ENCODE measurements at places on chromosomes 7 and 10. TPM values are rescaled to one million over a fixed set of nuclear protein-coding genes. Genes with fewer than 3 reads are reported as not detected.

The EBF3 gene
- not detected for total RNA-seq

DNA sequence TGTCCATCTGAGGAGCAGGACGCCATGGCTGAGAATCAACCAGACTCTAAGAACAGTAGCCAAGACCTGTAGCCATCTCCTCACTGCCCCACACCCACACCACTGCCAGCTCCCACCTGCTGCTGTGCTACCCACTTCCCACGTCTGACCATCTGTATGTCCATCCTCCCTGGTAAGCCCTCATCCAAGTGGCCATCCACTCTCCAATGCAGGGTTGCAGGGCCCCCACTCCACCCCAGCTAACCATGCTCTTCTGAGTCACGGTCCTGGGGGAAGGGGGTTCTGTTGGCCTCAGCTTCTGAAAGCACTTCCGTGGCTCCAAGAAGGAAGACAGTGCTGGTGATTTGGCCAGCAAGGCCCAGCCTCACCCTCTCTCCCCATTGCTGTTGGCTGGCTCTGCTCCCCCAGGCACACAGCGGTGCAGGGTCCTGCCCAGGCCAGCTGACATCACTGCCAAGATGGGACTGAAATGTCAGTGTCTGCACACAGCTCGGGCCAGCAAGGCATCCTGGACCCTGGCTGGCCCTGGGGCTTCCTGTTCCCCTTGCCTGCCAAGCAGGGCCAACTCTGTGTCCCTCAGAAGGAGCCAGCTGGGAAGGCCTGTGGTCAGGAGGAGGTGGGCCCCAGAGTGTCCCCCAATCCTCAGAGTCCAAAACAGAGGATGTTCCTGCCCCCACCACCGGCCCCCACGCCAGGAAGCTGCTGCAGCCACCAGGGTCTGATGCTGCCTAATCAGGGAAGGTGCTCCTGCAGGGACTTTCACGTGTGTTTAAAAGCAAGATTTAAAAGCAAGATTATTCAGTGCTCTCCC, 17.5 kb downstream of the RASGEF1A start:
- DNase-seq = no peak

DNA sequence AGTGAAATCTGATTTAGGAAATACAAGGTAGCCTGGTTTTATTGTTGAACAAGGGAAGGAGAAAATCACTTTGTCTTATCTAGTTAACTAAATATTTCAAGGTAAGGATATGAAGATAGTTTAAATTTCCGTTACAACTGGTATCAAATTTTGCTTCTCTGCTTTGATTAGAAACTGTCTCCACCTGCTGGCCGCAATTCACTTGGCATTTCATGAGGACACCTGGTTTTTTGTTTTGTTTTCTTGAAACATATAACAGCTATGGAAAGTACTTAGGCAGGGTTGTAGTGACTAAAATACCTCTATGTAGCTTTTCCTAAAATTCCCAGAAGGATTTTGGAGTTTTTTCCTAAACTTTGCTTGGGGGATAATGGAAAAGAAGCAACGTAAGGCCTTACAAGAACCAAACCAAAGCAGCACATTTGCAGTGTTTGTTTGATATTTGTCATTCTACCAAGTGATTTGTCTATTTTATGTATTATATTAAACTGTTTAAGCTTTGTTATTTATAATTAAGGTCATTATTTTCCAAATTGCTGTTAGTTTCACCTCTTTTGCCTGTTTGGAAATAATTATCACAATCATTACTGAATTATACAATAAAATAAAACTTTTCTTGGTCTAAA, 73.6 kb downstream of the AHCYL2 start:
- peak; percentile 40 for DNase-seq

GRCh38 chr10:70615784-70616522, 13.4 kb upstream of the PRF1 start:
- DNase-seq = no peak

DNA sequence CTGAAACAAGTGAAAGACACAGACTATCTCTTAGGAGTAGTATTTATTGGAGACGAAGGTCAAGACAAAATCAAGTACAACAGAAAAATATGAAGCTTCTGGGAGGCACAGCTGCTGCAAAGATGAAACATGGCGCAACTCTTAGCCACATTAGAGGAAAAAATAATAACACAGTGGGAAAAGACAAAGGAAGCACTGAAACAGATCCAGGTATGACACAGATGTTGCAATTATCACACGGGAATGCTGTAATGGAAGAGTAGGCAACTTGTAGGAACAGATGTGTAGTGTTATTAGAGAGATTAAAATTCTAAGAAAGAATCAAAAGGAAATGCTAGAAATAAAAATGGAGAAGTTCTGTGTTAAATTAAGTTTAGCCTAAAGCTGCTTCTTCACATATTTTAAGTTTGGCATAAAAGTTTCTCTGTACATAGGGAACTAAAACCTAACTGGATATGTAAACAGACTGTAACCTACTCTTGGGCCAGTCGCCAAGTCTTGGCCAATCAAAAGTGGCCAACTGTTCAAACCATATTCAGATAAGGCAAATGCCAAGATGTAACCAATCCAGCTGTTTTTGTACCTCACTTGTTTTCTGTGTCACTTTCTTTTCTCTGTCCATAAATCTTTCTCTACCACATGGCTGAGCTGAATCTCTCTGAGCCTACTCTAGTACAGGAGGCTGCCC, 1132.0 kb upstream of the LRRTM3 start:
- no peak for DNase-seq

- DNase-seq = no peak
Measured at GRCh38 chr7:149877890-149878522, 4.2 kb downstream of the ATP6V0E2 start.

DNA sequence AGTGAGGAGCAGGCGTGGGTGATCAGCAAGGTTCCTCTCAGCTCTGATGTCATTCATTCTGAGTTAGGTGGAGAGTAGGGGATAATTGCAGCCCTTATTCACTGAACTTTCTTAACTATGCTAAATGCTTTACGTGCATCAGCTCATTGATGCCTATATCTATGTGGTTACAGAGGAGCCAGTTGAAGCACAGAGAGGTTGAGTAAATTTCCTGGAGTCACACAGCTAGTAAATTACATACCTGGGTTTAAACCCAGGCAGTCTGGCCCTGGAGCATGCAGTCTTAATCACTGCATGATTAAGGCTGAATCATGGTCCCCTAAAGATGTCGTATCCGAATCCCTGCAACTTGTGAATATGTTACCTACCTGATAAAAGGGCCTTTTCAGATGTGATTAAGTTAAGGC, 99.6 kb downstream of the GRK5 start:
- DNase-seq = no peak

The CRTAC1 gene
- not detected for total RNA-seq

DNA sequence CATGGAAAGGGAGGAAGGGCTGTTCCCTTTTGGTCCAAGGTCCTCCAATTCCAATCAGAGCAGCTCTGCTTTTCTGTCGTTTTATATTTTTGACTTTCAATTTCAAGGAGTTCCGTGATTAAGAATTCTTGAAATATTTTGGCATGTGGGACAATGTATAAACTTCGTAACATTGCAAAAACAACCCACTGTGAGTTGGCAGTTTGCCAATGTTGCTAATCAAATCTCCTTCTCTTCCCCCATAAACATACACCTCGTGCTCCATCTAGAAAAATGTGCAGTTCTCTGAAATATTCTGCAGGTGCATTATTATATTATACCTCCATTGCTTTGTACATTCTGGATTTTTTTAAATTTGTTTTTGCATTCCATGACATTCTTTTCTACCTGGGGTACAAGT, 49.8 kb downstream of the POU6F2 start:
- DNase-seq = no peak

- no peak for DNase-seq
Measured at GRCh38 chr10:21740989-21741388, 207.0 kb downstream of the MLLT10 start.

The TDRD1 gene
- not detected for total RNA-seq

DNA sequence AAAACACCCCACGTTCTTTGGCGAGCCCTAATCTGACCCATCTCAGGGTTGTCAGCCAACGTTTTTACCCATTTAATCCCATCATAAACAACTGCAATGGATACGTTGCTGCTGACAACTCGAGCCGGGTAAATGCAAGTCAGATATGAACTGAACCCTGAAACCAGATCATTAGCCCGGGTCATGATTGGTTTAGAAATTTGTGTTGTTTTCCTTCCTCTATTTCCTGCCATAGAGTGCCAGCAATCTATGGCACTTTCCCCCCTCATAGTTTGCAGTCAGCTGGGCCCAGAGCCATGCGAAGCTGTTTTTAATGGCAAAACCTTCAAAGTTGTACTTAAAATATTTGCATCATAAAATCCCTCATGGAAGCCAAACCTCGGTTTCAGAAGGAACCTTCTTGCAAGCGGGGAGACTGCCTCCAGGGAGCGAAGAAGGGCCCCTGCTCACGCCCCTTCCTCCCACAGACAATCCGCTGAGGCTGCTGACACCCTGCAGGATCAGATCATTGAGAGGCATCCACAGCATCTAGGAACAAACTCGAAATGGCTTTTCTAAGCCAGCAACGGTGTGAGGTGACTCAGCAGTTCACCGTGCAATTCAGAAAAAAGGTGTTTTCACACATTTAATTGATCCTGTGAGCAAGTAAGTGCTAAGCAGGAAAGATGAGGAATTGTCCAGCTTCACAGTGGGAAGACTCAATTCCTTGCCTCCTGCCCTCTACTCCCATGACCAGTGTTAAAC, 710.1 kb downstream of the PARD3 start:
- no peak for DNase-seq

DNA sequence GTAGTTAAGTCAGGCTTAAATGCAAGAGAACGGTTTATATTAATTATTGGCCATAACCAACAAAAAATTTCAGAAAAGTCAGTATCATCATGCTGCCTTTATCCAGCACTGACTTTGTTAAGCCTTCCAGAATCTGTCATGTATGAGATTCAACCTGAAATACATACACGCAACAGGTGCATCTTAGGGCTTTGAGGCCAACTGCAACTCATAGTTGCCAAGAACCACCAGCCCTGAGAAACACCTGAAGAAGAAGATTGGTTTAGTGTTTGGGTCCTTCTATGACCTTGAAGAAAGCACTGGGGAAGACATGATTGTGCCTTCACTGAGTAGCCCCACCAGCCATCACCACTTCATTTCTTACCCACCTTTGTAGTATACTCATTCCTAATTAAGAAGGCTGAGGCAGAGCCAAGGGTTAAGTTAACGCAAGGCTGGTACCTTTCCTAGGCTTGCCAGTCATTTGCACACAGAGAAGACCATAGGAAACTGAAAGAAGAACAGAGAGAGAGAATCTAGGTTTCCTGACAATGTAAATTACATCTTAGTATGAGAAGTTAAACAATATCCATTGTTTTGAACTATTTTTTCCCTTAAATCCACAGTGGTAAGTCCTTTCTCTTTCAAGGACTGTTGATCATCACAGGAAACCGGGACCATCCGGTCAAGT, 200.1 kb upstream of the PRKCQ start:
- DNase-seq = no peak

The SKIDA1 gene
- 1.3 TPM for total RNA-seq

GRCh38 chr10:51425431-51425830, 274.0 kb downstream of the CSTF2T start:
- DNase-seq = no peak

DNA sequence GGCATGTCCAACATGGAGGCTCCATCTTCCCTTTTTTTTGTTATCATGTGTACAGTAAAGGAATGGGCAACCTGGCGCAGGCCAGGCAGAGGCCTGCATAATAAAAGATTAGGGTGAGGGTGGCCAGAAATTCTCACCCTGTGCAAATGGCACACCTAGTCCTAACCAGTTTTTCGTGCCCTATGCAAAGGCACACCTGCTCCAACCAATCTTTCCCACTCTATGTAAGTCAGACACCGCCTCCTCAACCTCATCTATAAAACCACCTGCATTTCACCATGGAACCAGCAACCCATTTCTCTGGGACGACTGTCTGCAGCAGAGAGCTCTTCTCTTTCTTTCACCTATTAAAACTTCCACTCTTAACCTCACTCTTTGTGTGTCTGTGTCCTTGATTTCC, 16.1 kb downstream of the TBATA start:
- DNase-seq = no peak

DNA sequence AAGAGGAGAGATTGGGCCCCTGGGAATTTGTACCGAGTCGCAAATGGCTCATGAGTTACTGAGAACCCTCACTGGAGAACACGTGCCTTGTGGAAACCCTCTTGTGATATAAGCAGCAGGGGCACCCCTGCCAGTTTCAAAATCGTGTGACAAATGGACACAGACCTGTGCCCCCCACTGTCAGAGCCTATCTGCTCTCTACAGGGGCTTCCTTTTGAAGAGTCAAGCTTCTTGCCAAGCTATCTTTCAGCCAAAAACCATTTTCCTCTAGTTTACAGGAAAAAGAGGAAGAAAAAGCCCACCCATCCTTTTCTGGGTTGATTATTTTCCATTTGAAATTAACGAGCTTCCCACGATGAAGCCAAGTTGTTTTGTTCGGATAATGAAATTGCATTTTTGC, 64.1 kb upstream of the MPP7 start:
- DNase-seq = no peak

- no peak for DNase-seq
Measured at GRCh38 chr10:24857031-24857725, 95.2 kb downstream of the PRTFDC1 start.

The SRRM3 gene
- total RNA-seq = 2.9 TPM

The FAM25G gene
- total RNA-seq = not detected

DNA sequence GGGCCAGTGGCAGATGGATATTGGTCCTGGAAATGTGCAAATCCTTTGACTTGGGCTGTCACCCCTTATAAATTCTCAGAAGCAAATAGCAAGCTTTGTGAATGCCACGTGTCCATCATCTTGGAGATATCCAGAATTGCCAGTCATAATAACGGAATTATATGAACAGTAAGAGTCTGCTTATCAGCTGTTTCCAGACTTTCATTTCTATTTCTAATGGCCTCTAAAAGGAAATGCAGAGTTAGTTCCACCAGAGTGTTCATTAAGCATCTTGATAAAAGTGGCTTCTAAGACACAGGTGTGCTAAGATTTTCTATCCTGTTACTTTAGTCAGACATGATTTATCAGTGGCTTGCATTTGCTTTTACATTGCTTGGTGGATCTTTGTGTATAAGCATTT, 87.4 kb downstream of the RAMP3 start:
- no peak for DNase-seq

GRCh38 chr7:122975341-122975740, 20.2 kb downstream of the TAS2R16 start:
- no peak for DNase-seq

The CALML5 gene
- total RNA-seq = not detected

The ETV1 gene
- total RNA-seq = 81.6 TPM

The SH2D4B gene
- total RNA-seq = not detected

- peak; percentile 97 for DNase-seq
Measured at GRCh38 chr7:17130281-17131059, 168.0 kb upstream of the AHR start.

The PDK4 gene
- 5.8 TPM for total RNA-seq

The PNLIPRP1 gene
- total RNA-seq = not detected

The ARHGEF5 gene
- total RNA-seq = 1.0 TPM

DNA sequence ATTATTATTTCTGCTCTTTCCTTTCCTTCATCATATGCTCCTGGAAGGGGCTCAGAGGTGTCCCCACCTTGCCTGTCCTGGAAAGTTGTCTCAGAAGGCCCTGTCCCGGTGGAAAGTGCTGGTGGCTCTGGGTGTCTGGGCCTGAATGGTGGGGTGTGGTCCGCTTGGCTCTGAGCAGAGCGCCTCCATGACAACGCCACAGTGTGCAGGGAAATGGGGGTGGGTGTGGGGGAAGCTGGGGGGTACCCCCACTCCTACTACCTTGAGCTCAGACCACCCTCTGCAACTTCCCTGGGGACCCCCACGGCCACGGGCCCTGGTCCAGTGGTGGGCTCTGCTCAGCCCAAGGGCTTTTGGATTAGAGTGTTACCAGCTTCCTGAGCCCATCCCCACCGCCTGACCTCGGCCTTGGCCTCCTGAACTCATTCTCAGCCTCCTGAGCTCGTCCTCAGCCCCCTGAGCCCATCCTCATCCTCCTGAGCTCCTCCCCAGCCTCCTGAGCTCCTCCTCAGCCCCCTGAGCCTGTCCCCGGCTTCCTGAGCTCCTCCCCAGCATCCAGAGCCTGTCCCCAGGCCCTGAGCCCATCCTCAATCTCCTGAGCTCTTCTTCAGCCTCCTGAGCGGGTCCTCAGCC, 106.4 kb upstream of the FAM20C start:
- no peak for DNase-seq
